Endodermal cell (in vitro differentiated cells): ENCODE measurements at places on chromosomes 7 and 10. TPM values are rescaled to one million over a fixed set of nuclear protein-coding genes. Genes with fewer than 3 reads are reported as not detected.

GRCh38 chr10:119211176-119211575, 3.8 kb downstream of the GRK5 start:
- DNase-seq, result no peak

- peak; percentile 32 for DNase-seq
Measured at GRCh38 chr10:47243791-47244190, 56.2 kb upstream of the GDF10 start.

DNA sequence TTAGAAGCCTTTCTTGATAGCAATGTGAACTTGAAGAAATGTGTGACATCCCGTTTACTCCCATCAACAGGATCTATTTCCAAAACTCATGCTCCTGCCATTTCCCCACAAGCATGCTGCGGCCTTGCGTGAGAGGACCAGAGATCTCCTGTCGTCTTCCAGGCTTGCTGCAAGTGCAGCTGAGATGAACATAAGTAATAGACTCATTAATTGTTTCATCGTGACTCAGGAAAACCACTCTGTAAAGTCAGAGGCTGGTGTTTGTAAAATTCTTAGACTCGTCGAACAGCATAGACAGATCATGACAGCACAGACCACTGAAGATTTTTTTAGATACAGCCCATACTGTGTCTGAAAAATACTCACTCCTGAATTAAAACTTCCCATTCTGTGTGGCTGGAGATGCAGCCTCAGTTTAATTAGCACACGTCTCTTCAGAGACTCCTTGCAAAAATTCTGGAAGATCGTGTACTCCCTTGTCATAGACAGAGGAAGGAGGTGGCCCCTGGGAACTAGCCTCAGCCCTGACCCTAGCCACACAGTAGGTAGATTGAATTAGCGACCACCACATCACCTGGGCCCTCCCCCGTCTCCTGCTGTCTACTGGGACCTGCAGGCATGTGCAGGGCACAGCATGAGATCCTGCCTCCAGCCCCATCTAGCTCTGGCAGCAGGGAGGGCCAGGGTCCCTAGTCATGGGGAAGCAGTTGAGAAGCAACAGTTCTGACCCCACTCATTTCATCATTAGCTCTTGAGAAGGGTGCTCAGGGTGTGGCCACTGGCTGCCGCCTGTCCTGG, 226.0 kb downstream of the CELF2 start:
- no peak for DNase-seq

- peak; percentile 94 for DNase-seq
Measured at GRCh38 chr7:33109005-33109757, at the start of gene RP9. Gene RP9, minus strand, starts transcription at chr7:33109404. Its CDS starts 32 bp downstream, at chr7:33109372.

GRCh38 chr10:62527019-62527827, 153.1 kb downstream of the ZNF365 start:
- no peak for DNase-seq

DNA sequence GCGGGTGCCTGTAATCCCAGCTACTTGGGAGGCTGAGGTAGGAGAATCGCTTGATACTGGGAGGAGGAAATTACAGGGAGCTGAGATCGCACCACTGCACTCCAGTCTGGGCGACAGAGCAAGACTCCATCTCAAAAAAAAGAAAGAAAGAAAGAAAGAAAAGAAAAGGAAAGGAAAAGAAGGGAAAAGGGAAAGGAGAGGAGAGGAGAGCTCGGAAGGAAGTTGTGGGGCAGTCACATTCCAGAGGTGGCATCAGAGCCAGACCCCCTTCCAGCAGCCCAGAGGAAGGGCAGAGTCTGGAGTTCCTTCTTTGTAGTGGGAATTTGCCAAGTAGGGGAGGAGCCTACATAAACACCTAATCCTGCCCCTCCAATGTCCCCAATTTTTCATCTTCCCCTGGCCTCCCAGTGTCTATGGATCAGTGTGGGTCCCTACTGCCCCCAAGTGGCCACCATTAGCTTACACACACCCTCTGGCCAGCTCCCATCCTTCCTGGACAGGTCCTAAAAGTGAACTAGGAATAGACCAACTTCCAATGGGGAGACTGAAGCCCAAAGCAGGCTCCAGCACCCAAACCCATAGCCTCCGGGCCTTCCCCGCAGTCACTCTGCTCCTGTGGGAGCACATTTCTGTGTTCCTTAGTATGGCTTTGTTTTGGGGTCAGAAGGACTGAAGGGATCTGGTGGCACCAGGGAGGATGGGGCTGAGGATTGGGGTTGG, 39.6 kb upstream of the HSPB1 start:
- DNase-seq, result peak; percentile 92

- DNase-seq, result no peak
Measured at GRCh38 chr7:131969560-131969959, 413.1 kb upstream of the PODXL start.

Gene MSS51
- total RNA-seq, result 2.5 and 4.0 TPM in 2 replicates

Gene RBP3
- not detected in 2 replicates for total RNA-seq

GRCh38 chr7:37971491-37971890, 51.1 kb downstream of the EPDR1 start:
- no peak for DNase-seq

- DNase-seq, result no peak
Measured at GRCh38 chr7:44447874-44448425, 42.5 kb downstream of the NUDCD3 start.

- DNase-seq, result no peak
Measured at GRCh38 chr10:88064608-88065382, 201.4 kb downstream of the PTEN start.

GRCh38 chr10:122142641-122143237, 128.4 kb upstream of the BTBD16 start:
- DNase-seq, result peak; percentile 93

GRCh38 chr7:7989616-7990440, 21.2 kb downstream of the GLCCI1 start:
- DNase-seq, result no peak

Gene AKR1E2
- 4.9 to 6.4 TPM (median 5.3 TPM) in 3 replicates for total RNA-seq

Gene A1CF
- total RNA-seq, result 0.33 and 0.43 TPM in 2 replicates

Gene LEP
- not detected in 2 replicates for total RNA-seq

Gene INMT
- 1.4 and 3.0 TPM in 2 replicates for total RNA-seq

DNA sequence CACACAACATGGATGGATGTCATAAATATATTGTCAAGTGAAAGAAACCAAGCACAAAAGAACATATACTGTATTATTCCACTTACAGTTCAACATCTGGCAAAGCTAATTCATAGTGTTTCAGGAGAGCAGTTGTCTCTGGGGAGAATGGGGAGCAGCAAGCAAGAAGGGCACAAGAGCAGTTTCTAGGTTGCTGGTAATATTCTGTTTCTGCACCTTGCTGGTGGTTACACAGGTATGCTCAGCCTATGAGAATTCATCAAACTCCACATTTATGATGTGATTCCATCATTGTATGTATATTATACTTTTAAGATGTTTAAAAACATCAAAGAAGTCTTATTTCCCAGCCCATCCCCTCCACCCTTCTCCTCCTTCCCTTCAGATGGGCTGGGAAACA, 18.1 kb upstream of the PALS2 start:
- no peak for DNase-seq

Gene IGFBP3
- 6.8 and 7.4 TPM in 2 replicates for total RNA-seq

DNA sequence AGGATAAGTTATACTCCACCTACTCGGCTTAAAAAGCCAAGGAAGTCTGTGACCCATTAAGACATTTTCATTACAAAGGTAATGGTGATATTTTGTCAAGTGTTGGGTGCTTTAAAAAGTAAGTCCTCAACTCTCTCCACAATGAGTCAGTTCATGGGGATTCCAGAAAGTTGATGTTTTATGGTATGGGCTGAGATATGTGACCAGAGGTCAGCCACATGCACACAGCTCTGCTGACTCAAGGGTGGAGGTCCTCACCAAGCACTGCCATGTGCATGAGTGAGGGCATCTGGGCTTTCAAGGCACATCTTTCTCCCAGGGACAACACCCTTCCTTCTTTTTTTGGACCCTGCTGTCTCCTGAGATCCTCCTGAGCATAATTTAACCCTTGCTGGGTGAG, 292.9 kb downstream of the PTEN start:
- no peak for DNase-seq

Gene ZNF467
- total RNA-seq, result 2.1 and 2.5 TPM in 2 replicates

Gene ABCC2
- 0.22 and 0.70 TPM in 2 replicates for total RNA-seq

- peak; percentile 35 for DNase-seq
Measured at GRCh38 chr10:123651421-123652047, 14.6 kb upstream of the GPR26 start.

Gene GPR26
- total RNA-seq, result not detected in 2 replicates

Gene CELF2
- 94.2 and 96.1 TPM in 2 replicates for total RNA-seq

DNA sequence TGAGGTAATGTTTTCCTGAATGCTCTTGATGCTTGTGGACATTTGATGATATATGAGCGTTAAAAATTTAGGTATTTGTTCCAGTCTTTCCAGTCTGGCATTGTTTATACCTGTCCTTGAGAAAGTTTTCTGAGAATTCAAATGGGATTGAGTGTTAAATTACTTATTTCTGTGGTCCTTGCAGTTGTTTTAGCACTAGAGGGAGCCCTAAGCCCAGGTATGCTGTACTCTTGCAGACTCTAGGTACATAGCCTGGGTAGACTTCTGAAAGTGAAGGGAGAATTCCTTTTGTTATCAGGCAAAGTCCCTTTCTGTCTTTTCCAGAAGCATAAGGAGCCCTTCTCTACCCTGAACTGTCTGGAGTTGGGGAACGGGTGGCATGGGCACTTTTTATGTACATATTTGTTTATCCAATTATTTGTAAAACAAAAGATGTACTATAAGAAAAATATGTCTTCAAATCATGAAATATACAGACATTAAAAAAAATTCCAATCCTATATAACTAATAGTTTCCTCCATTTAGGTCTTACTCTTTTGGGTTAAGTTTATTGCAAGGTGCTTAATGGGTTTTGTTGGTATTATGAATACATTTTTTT, 262.1 kb downstream of the ATRNL1 start:
- DNase-seq, result peak; percentile 76
